Fibroblast of skin of left quadriceps (primary cell): ENCODE measurements at places on chromosomes 3 and 15.

DNA sequence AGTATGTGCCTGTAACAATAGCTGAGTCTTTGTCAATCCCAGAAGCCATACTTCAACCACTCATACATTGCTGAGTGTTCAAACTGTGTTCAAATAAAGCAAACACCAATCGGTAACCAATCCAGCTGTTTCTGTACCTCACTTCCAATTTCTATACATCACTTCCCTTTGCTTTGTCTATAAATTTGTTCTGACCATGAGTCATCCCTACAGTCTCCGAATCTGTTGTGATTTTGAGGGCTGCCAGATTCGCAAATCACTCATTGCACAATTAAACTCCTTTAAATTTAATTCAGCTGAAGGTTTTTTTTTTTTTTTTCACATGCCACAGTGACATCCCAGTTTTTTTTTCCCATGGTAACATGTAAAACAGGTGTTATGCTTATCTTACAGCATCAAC is 870.3 kb downstream of the NAALADL2 start:
- peak; percentile 44 for DNase-seq

GRCh38 chr15:82812994-82813393 is 3.6 kb downstream of the WHAMM start:
- DNase-seq = no peak

- DNase-seq = no peak
These were observed 311.2 kb downstream of the DOCK3 start for GRCh38 chr3:50985893-50986292.

DNA sequence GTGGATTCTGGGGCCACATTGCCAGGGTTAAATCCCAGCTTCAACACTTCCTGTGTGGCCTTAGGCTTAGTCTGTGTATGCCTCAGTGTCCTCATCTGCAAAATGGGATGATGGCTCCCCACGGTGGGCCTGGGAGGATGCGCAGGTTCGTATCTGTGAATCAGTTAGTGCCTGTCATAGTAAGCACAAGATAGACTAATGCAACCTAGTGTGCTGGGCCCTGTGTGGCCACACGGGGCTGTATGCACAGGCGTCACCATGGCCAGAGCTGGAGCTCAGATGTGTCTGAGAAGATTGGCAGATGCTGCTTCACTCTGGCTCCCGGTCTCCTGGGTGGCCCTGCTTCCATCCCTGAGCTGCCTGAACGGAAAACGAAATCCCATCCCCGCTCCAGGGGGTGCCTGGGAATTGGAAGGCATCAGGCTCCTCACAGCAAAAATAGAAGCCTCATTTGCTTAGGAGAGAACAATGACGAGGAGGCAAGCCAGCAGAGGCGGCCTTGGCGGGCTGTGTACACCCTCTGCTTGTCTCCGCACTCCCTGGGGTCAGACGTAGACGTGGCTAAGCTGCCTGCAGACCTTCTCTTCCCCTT is 103.6 kb downstream of the APBA2 start:
- no peak for DNase-seq

DNA sequence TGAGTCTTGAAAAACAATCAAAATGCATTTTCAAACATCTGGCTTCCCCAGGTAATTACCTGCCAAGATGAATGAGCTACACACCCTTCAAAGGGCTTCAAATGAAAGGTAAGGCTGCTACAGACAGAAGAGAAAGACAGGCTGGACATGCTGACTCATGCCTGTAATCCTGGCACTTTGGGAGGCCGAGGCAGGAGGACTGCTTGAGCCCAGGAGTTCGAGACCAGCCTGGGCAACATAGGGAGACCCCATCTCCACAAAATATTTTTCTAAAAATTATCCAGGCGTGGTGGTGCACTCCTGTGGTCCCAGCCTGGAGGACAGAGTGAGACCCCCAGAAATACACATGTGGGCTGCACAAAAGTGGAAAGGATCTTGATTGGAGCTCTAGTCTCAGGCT is 14.5 kb upstream of the ZFYVE19 start:
- DNase-seq = no peak

GRCh38 chr15:75713338-75713895 is 769 bp upstream of the CSPG4 start:
- DNase-seq = no peak

DNA sequence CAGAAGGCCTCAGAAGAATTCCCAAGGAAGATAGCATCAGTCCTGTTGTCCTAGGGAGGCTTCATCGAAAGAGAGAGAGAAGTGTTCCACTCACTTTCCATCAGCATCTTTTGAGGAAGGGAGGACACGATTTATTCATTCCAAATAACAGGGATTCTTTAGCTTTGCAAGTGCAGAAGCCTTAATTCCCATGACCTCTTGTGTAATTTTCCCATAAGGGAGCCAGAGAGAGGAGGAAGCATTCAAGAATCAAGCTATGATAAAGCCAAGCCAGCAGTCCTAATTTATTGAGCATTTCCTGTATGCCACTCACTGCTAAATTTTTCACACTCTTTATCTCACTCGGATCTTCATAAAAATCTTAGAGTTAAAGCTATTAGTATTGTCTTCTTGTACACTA is 169.7 kb upstream of the MITF start:
- no peak for DNase-seq

- no peak for DNase-seq
These were observed 150.0 kb upstream of the CHL1 start for GRCh38 chr3:46576-46975.

- no peak for DNase-seq
These were observed 724.9 kb downstream of the NSUN3 start for GRCh38 chr3:94787734-94788270.

- no peak for DNase-seq
These were observed 97.6 kb upstream of the GAP43 start for GRCh38 chr3:115525731-115526130.

DNA sequence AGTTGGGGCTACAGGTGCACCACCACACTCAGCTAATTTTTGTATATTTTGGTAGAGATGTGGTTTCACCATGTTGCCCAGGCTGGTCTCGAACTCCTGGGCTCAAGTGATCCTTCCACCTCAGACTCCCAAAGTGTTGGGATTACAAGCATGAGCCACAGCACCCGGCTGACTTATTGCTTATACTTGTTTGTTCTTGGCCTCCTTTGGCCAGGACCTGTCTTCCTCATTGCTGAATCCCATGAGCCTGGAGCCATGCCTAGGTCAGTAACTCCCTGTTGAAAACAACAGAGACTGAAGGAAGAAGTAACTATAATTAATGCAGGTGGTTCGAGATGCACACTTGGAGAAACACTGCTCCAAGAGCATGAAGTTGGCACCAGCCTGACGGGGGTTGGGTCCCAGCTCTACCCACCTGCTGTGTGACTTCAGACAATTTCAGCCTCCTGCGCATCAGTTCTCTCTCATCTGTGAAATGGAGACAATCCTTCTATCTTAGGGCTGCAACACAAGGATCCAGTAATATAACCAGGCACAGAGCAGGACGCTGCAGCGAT is 38.9 kb downstream of the CPN2 start:
- no peak for DNase-seq

- DNase-seq = no peak
These were observed 5.3 kb downstream of the TNFSF10 start for GRCh38 chr3:172517859-172518466.

- no peak for DNase-seq
These were observed 6.2 kb downstream of the HLTF start for GRCh38 chr3:149080011-149080698.

DNA sequence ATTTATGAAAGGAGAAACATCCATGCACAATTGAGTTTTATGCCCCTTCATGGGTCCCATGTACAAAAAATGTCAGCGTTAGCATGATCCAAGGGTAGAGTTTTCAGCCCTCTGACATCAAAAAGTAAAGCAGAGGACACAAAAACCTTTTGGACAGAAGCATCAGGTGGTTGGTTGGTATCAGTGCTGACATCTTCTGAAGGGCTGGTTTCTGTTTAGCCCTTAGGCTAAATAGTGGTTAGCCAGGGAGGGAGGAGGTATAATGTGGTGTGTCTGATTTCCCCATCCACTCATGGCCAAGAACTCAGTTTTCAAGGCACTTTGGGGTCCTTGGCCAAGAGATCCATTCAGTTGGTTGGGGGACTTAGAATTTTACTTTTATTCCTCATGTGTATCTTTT is 16.5 kb downstream of the CCDC66 start:
- DNase-seq = no peak

- DNase-seq = no peak
These were observed 13.7 kb upstream of the U2SURP start for GRCh38 chr3:142987707-142988106.

DNA sequence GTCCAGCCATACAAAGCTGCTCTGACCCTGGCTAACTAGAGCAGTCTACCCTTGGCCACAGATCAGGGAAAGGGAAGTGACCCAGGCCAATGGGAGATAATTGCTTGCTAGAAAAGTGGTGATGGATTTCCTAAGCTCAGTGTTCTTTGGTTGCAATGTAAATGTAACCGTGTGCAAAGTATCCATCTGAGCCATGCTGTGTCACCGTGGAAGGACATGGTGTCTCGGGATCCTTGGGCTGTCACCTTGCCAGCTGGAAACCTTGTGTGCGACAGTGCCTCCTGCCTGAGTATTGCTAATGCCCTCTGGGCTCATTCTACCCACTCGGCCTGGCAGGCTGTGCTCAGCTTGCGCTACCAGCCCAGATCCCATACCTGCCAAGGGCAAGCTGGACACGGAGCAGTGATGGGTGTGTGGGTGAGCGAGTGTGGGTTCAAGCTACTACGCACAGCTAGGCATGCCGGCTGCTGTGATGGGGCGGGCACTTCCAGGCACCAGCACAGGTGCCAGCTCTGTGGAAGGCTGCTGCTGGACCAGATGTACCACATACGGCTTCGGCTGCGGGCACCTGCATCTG is 10.7 kb upstream of the SIAH2 start:
- no peak for DNase-seq

DNA sequence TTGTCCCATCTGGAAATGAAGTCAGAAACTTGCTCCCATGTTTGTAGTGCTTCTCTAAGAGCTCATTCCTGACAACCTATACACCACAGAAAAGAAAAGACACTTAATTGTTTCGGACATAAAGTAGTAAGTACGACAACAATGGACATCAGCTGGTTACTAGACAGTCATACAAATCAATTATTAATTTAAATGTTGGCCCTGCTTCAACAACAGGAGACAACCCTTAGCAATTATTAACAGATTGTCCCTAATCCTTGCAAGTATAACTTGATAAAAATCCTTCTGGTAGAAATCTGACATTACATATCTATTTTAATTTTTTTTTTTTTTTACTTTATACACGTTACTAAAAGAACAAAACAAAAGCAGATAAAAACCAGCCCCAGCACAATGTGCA is 29.8 kb downstream of the ERICH6 start:
- DNase-seq = no peak

DNA sequence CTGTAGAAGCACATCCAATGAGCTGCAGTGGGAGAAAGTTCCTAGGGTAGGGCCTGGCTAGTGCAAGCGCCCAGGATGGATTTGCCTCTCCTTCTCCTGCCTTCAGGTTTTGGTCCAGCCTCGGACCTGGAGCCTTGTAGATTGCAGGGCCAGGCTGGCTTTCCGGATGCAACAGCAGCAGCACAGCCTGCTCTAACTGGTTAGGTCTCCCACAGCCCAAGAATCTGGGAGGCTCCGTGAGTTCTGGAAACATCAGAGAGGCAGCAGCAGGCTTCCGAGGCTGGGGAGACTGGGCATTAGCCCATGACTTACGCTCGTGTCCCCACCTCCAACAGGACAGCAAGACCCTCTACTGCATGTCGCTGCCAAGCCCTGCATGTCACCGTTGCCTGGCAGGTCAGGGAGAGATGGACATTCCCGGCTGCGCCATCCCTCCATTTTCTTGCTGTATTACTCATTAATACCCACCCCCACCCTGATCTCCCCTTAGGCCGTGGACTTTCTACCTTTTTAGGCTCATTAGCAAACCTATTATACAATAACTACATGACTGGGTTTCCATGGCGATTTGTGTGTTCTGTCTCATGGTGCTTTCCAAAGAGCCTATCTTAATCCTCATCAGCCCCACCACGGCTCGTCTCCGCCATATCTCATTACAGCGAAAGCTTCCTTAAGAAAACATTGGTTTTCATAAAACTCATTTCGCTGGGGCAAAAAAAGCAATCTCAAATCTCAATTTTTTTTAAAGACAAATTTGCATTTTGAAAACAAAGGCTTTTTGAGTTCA is 40.9 kb upstream of the RGMA start:
- no peak for DNase-seq

- no peak for DNase-seq
These were observed 515 bp downstream of the EPHA6 start for GRCh38 chr3:96814651-96815567.
